ENCODE measurements at places on chromosomes 1 and 21. TPM values are rescaled to one million over a fixed set of nuclear protein-coding genes. Genes with fewer than 3 reads are reported as not detected.

Gene RAB7B
- 1.2 TPM for total RNA-seq

Gene NEGR1
- total RNA-seq = not detected

Gene TMEM54
- total RNA-seq = not detected

Gene CHD5
- 0.06 TPM for total RNA-seq

Gene RGS7
- not detected for total RNA-seq

Gene MEX3A
- total RNA-seq = not detected

Gene RBP7
- total RNA-seq = not detected

Gene HHAT
- total RNA-seq = 6.8 TPM

Gene TLR5
- total RNA-seq = 5.9 TPM

Gene AMPD1
- total RNA-seq = not detected

Gene OR13G1
- not detected for total RNA-seq

Gene PIGV
- total RNA-seq = 17.7 TPM

Gene WNT9A
- total RNA-seq = 0.08 TPM

Gene RAP1GAP
- 0.23 TPM for total RNA-seq

Gene CYP4A22
- not detected for total RNA-seq

Gene KRTAP13-1
- total RNA-seq = not detected

Gene SLC44A3
- 2.3 TPM for total RNA-seq

Gene OBSCN
- total RNA-seq = 91.4 TPM

Gene JAM2
- not detected for total RNA-seq

Gene WNT2B
- 0.91 TPM for total RNA-seq

Gene INAVA
- 0.28 TPM for total RNA-seq

Gene RASSF5
- total RNA-seq = 190 TPM

Gene GSTM5
- total RNA-seq = not detected

Gene ZBTB8B
- not detected for total RNA-seq

Gene BCAR3
- total RNA-seq = 1.2 TPM

Gene PAPPA2
- total RNA-seq = not detected

Gene DNM3
- total RNA-seq = 2.0 TPM

Gene ORC1
- 1.1 TPM for total RNA-seq

Gene KIF2C
- 1.4 TPM for total RNA-seq

Gene NES
- total RNA-seq = not detected

Gene FALEC
- total RNA-seq = 0.64 TPM

Gene OR2L13
- not detected for total RNA-seq

Gene MROH7
- 0.22 TPM for total RNA-seq

Measured in CD4-positive, alpha-beta memory T cell (primary cell).